ENCODE measurements at places on chromosomes 1 and 21. TPM values are rescaled to one million over a fixed set of nuclear protein-coding genes. Genes with fewer than 3 reads are reported as not detected.

DNA sequence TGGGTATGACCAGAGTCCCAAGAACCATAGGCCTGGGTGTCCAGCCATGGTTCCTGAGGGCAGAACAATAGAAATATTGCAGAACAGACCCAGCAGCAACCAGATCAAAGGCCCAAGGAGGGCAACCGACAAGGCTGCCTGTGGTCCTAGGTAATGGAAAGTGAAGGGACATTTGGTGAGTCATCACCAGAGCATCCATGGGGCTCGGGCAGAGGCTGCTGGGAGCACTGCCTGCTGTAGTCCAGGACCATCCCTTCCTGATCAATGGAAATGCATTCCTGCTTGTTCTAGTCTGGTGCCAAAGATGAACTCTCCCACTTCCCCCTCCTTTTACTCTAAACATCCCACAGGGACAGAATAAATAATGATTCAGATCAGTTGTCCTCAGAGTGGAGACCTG lies 172.8 kb upstream of the CACNA1E start:
- no peak for DNase-seq

DNA sequence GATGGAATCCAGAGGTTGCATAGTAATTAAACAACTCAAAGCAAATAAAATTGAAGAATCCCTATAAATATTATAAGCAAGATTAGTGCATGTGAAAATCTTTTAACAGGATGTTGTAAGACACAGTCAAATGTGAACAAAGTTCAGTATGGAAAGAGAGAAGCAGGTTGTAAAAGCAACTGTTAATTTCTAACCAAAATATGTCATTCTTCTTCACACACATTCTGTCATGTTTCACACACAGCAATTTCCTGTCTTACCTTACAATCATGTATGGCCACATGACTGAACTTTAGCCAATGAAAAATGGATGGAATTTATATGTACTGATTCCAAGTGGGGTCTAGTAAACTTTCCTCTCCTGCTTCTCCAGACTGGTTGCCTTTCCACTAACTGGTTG lies 527.7 kb upstream of the TMPRSS15 start:
- DNase-seq, result no peak

Gene HSPA6
- 2.5 TPM for total RNA-seq

Gene GBP7
- not detected for total RNA-seq

DNA sequence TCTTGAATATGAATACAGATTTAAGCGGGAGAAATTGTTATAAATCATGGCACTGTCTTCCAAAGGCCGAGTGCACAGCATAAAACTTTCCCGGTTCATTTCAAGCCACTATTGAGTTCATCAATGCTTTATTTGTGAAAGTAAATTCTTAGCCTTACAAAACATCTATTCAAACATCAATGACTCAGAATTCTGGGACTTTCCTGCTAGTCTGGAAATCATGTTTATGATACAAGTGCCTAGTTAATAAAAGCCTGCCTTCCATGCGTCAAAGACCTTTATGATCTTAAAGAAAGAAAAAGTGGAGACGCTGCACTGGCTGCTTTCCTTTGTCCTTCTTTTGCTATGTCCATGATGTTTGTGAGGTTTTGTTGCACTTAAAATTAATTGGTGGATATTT lies 137.7 kb downstream of the SETD4 start:
- DNase-seq, result no peak

Gene ZNF593OS
- total RNA-seq, result not detected

Gene GPR37L1
- 0.09 TPM for total RNA-seq

DNA sequence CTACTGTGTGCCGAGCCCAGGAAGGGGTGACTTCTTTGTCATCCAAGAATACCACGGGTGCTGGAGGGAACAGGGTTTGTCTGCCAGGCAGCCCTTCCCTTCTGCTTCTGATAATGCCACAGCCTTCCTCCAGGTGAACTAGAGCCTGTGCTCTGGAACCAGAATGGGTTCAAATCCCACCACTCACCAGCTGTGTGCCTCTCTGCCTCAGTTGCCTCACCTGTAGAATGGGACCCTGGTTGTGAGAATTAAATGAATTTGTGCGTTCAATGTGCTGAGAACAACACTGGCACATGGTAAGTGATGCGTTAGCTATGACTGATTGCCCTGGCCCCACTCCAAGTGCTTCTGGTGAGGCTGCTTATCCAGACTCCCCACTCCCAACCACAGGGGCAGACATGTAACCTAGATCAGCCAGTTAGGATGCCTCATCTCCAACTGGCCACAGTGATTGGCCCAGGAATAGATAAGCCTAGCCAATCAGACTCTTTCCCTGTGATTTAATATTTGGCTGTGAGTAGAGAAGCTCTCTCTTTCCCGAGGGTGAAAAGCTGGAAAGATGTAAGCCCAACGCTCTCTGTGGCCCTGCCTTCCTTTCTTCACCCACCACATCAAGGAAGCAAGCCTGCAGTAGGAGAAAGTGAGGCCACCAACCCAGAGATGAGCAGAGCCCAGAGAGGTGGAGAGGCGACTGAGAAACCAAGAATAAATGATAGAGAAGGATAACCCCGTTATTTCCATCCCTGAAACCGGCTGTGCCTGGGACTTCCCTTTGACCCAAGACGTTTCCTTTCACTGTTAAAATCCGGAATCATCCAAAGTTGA lies 20.8 kb upstream of the LAPTM5 start:
- DNase-seq, result no peak

Gene TCHH
- total RNA-seq, result 0.18 TPM

DNA sequence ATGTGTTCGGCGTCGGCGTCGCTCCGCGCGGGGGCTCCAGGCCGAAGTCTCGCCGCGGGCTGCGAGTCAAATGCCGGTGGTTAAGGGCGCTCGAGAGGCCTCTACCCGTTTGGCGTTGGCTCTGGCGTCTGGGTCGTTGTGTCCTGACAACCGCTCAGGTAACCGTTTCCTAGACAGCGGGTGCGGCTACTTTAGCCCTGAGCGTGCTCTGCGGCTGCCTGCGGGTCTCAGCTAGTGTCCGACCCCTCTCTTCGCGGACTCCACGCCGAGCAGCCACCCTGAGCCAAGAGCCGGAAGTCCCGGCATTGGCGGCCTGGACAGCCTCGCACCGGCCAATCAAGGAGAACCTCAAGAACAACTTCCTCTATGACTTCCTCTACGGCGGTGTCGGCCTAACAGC lies 173.4 kb downstream of the SETD4 start:
- no peak for DNase-seq

Gene SLC45A3
- 1.2 TPM for total RNA-seq

- DNase-seq, result no peak
Measured at GRCh38 chr1:32063261-32063681, 9.5 kb upstream of the TMEM39B start.

DNA sequence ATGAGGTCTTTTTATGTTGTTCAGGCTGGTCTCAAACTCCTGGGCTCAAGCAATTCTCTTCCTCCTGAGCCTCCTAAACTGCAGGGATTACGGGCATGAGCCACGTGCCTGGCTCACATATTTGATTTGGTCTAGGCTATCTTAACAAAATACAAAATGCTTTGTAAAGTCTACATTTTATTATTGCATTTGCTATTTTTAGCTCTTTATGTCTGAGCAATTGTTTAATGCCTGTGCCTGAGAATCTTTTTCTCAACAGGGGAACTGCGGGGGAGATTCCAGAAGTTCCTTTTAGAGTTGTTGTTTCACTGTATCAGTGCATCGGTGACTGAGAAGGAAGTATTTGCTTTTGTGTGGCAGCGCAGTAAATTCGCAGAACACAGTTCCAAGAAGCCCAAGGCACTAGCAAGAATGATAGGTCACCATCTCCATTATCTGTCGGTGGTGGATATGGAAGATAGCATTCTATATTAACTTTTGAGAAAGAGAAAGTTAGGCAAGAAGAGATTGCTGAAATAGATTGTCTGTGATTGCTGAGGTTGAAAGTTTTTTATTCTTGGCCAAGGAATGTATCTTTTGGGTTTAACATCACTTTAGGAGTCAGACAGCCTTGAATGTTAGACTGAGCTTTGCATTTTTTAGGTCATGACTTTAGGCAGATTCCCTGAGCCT lies 167.3 kb downstream of the PDE4B start:
- DNase-seq, result no peak

DNA sequence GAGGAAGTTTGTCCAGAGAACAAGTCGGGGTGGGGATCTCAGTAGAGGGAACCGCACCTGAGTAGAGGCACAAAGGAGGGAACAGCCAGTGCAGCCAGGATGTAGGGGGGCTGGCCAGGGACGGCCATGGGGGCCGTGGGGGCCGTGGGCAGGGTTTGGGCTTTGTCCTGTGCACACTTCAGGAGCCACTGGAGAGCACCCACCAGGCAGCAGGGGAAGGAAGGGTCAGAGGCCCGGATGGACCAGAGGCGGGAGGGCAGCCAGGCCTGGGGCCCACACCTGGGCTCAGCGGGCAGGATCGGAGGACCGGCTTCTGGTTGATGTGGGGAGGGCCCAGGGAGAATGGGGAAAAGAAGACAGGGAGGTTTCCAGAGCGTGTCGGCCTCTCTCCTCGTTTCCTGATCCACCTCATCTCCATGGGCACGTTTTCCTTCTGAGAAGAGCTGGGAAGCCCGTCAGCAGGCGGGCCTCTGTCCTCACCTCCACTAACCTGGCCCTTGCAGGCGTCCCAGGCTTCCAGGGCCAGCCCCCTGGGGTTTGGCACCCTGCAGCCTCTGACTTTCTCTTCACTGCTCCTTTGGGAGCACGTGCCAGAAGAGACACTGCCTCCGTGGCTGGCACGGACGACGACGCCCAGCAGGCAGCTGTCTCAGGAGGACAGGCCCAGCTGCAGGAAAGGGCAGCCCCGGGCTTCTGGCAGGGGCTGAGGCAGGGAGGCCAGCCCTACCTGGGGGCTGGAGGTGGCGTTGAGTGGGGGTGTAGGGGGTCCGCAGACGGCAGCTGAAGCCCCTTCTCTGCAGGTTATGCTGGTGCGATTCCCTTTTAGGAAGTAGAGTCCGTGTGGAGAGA lies 16.8 kb upstream of the PDXK start:
- no peak for DNase-seq

GRCh38 chr1:204846546-204846945 lies 24.1 kb upstream of the NFASC start:
- DNase-seq, result no peak

Gene KIAA1614
- 7.6 TPM for total RNA-seq

DNA sequence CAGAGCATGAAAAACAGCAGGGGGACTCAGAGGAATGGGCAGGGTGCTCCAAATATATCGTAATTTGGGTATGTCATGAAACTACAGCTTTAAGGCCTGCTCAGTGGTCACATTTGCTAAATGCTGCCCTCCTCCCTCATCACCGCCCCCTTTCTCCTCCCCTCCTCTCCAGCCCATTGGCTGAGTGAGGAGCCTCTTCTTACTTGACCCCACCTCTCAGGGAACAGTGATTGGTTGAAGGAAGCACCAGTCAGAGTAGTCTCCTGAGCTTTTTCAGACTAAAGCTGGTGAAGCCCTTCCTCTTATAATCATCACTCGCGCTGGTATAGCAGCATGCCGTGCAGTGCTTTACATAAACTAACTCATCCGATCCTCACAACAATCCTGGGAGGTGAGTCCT lies 10.0 kb upstream of the TTC39A start:
- no peak for DNase-seq

- DNase-seq, result no peak
Measured at GRCh38 chr21:40052276-40052675, 185.0 kb downstream of the PCP4 start.

- no peak for DNase-seq
Measured at GRCh38 chr1:19828546-19828945, 13.5 kb upstream of the RNF186 start.

Gene DIO1
- total RNA-seq, result not detected

DNA sequence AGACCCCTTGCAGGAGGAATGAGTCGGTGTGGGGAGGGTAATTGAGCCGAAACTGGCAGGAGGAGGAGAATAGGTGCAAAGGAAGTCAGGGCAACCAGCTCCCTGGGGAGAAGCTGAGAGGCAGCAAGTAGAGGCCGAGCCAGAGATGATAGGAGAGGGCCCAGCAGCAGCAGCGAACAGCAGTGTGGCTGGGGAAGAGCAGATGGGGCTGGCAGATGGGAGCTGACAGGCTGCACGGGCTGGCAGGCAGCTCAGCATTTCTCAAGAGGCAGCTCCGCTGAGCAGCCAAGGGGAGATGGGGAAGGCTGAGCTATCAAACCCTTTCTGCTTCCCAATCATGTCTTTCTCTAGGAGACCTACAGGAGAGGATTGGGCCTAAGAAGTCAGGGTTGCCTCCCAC lies 158.2 kb downstream of the TRIM33 start:
- no peak for DNase-seq

Gene SH3BGR
- total RNA-seq, result 116 TPM

Gene LPAR3
- total RNA-seq, result 27.1 TPM

DNA sequence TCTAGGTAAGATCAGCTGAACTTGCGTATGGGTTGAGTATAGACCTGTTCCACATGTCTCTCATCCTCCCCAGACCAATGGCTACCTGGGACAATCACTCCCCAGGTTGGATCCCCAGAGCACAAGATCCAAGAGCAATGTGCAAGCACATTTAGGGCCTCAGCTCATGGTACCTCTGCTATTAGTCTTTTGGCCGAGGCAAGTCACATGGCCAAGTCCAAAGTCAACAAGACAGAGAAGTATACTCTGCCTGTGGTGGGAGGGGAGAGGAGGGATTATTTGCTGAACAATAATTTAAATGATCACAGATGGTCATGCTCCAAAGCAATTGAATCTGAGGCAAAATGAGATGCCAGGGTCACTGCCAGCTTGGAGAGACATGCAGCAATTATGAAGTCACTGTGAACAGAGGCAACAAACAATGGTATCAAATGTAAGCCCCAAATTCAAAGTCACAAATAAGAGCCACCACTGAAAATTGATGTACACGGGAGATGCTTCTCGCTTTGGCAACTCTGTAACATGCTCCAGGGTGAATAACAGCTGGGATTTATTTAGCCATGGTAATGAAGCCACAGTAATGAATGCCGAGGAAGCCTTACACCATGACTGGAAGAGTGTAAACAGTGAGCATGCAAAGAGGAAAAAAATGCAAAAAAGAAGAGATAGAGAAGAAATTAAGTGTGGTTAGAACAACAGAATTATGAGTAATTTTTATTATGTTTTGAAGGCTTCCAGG lies 149.1 kb downstream of the ZNF281 start:
- no peak for DNase-seq

GRCh38 chr1:93033029-93033428 lies 46.1 kb upstream of the MTF2 start:
- no peak for DNase-seq

- no peak for DNase-seq
Measured at GRCh38 chr1:30159015-30159414, 564.4 kb downstream of the MATN1 start.

Gene TNFRSF14
- total RNA-seq, result 39.5 TPM

GRCh38 chr1:192905049-192905448 lies 96.2 kb downstream of the RGS2 start:
- DNase-seq, result no peak

GRCh38 chr21:33029975-33030461 lies 4.3 kb downstream of the OLIG2 start:
- no peak for DNase-seq

- no peak for DNase-seq
Measured at GRCh38 chr1:31102501-31102950, 37.0 kb upstream of the PUM1 start.

Gene LCK
- total RNA-seq, result 9.0 TPM

Gene NPPA
- not detected for total RNA-seq

Gene P3R3URF
- total RNA-seq, result not detected

GRCh38 chr1:67532452-67533216 lies 102.4 kb upstream of the SERBP1 start:
- DNase-seq, result no peak

Gene C4BPB
- total RNA-seq, result not detected

Gene IKBKE
- 12.6 TPM for total RNA-seq

Measured in esophagus squamous epithelium (tissue), 5 donors.